DMS53 (cell line): ENCODE measurements at places on chromosomes 3 and 15.
A peak's percentile ranks its signal among the peaks of the same experiment; 100 is the strongest.

- DNase-seq = no peak
These were observed 312.7 kb downstream of the ZBTB20 start for GRCh38 chr3:114834175-114834940.

DNA sequence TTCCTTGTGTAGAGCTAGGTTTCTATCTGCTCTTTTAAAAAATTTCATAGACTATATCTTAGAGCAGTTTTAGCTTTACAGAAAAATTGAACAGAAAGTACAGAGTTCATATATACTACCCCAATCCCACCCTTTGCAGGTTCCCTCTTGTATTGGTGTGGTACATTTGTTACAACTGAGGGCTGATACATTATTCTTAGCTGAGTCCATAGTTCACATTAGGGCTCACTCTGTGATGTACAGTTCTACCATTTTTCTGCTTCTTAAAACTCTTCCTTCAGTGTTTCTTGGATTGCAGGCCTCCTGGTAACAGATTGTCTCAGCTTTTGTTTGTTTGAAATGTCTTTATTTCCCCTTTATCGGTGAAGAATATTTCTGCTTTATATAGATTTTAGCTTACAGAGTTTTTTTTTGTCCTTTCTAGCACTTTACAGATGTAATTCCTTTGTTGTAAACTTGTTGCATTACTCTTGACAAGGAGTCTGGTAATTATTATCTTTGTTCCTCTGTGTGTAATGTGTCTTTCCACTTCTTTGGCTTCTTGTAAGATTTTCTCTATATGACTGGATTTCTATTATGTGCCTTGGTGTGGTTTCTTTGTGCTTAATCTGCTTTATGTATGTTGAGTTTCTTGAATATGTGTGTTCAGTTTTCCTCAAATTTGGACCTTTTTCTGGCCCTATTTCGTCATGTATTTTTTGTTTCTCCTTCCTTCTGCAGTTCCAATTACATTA is 25.3 kb downstream of the MEF2A start:
- DNase-seq = no peak

GRCh38 chr15:51840692-51841091 is 11.2 kb downstream of the TMOD3 start:
- DNase-seq = no peak

GRCh38 chr3:34584971-34585370 is 786.5 kb downstream of the PDCD6IP start:
- no peak for DNase-seq

- DNase-seq = no peak
These were observed 29.9 kb upstream of the NOX5 start for GRCh38 chr15:68984586-68984985.

DNA sequence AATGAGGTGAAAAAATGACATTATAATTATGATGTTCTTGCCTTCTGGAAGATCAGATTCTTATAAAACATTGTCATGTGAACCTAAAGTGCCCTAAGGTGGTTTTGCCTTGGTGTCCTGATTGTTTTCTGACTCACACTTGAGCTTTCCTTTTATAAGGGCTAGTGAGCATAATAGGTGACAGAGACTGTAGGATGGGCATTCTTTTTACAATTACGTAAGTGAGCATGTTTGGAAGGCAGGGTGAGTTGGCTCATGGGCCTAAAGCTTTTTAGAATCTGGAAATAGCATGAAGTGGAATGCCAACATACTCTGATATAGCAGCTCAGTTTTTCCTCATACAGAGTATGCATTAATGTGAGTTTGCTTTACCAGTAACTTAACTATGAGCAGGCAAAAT is 41.2 kb downstream of the CRYBG3 start:
- no peak for DNase-seq

DNA sequence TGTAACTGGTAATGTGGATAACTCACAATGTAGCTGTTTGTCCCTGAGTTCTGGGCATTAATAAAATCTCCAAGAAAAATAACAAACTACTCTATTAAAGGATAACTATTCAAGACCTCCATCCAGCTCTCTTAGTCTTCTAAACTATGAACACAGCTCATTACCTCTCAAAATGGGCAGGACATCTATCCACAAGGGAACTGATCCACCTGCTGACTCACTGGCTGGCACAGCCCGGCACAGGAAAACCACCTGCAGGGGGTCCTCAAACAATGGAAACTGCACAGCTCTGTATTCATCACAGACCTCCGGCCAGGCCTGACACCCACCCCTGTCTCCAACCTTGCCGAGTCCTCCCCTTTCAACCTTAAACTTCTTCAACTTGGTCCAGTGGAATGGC is 255.4 kb downstream of the TJP1 start:
- DNase-seq = no peak

DNA sequence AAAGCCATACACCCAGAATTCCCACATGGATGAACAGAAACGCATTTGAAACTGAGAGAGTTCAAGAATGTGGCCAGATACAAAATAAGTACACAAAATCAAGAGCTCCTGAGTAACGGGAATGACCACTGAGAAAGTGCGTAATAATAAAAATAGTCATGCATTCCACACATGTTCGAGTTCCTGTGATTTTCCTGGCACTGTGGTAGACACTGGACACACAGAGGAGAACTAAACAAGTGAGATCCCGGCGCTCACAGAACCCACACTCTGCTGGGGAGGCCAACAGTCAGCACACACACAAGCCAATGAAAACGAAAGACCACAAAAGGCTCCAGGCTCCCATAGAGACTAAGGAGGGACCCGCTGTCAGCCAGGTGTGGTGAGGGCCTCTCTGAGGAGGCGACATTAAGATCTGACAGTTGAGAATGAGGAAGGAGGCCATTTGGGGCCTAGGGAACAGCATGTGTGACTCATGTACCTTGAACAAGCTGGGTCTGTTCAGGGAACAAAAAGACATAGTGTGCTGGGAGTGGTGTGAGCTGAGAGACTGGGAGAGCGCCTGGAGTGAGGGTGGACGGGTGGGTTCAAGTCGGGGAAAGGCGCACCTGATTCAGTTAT is 5.1 kb downstream of the FAM107A start:
- DNase-seq = no peak

GRCh38 chr3:159724627-159725026 is 264.0 kb upstream of the IL12A start:
- DNase-seq = no peak

DNA sequence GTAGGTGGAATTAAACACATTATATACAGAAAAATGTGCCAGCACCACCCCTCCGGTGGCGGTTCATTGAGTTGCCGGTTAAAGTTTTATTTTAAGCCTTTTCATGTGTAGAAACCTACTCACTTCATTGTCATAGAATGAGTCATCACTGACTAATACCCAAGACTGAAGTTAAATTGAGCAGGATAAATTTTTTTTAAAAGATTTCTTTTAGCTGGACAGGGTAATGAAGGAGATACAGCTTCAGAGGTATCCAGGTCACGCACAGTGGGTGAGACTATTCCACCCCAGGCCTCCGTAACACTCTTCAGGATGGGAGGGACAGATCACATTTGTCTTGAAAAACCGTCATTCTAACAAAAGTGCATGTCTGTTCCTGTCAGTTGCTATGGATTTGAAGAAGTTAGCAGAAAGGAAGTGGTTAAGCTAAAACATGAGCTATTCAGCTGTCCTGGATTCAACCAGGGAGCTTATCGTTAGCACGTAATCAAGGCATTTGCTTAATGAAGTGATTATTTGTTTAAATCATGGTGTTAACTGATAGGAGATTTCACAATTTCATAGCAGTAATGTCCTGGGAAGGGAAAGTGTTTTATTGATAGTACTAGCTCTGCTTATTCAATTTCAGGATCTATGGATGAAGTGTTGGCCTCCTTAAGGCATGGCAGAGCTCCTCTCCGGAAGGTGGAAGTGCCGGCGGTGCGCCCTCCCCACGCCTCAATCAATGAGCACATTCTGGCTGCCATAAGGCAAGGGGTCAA is 23.4 kb downstream of the WHAMM start:
- peak; percentile 26 for DNase-seq
